ENCODE measurements at places on chromosomes 6 and 20. TPM values are rescaled to one million over a fixed set of nuclear protein-coding genes. Genes with fewer than 3 reads are reported as not detected.

PPP1R3G gene
- total RNA-seq: 0.19 TPM

TRAPPC3L gene
- total RNA-seq: 0.06 TPM

DNA sequence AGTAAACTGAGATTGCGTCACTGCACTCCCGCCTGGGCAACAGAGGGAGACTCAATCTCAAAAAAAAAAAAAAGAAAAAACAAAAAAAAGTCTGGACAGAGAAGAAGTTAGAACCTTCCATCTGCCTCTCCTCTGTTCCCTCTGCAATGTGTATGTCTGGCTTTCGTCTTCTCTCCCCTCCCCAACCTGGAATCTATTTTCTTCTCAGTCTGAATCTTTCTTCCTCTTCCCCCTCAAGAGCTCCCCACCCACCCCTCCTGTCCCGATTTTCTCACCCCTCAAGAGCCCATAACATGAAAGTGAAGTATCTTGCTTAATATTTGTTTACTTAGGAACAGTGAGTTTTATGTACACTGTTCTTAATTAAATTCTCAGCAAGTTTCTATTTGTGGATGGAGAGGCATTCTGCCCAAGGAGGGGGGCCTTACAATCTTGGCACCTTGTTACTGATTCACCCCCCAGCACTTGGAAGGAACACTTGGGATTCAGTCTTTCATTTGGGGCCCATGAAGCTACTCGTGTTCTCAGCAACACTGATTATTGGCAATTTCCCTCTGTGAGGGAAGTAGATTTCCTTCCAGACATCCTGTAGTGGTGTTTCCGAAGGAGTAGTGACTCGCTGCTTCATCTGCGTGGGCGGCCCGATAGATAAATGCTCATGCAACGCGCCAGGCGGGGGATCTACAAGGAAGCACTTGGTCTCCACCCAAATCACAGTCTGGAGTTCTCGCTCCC lies 69.3 kb upstream of the SRSF6 start:
- DNase-seq: no peak

DNA sequence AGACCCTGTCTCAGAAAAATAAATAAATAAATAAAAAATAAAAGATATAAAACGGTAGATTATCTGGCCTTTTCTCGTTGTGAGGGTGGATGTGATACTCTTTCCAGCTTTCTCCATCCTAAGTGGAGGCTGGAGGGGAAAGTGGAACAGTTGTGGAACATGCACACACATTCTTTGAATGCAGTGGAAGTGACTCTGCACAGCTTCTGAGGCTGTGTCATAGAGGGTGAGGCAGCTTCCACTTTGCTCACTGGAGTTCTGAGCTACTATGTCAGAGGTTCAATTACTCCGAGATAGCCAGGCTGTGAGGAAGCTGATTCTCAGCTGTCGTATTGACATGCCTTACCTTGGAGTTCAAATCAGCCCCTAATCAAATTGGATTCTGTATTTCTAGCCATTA lies 82.2 kb downstream of the CHMP4B start:
- no peak for DNase-seq

- no peak for DNase-seq
Measured at GRCh38 chr6:74657931-74658330, 547.9 kb downstream of the COL12A1 start.

DNA sequence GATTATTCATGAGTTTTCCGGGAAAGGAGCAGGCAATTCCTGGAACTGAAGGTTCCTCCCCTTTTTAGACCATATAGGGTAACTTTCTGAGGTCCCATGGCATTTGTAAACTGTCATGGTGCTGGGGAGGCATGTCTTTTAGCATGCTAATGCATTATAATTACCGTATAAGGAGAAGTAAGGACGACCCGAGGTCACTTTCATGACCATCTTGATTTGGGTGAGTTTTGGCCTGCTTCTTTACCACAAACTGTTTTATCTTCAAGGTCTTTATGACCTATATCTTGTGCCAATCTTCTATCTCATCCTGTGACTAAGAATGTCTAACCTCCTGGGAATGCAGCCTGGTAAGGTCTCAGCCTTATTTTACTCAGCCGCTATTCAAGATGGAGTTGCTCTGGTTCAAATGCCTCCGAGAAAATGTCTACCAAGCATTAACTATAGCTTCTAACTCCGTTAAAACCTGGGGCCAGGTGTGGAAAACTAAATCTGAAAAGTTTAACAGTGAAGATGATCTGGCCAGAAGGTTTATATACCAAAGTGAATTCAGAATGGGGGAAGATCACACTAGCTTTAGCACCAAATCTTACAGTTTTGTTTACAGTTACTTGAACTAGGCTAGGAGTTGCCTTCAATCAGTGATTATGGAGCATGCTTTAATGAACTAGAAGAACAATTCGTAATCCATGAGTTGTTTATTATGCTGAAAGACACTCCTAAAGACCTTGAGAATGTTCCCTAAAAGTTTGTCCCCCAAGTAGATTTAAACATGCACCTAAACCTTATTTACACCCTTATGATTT lies 80.0 kb upstream of the TOP1 start:
- no peak for DNase-seq

DNA sequence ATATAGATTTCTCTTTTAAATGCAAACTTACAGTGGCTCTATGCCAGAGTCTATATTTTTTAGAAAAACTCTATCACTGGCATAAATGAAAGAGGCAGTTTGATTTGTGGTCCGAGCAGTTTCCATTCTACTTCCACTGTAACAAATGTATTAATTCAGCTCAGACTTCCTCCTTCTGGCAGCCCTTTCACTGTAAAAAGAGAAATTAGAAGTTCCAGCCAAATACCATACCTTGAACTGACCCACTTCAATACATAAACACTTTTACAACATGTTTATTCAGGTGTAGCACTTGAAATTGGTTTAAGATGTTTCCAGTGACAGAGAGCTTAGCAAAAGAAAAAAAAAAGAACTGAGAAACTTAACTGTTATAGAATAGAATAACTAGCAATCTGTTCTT lies 99.3 kb downstream of the BMP5 start:
- no peak for DNase-seq

- DNase-seq: no peak
Measured at GRCh38 chr6:8904754-8905153, 469.4 kb upstream of the SLC35B3 start.

DNA sequence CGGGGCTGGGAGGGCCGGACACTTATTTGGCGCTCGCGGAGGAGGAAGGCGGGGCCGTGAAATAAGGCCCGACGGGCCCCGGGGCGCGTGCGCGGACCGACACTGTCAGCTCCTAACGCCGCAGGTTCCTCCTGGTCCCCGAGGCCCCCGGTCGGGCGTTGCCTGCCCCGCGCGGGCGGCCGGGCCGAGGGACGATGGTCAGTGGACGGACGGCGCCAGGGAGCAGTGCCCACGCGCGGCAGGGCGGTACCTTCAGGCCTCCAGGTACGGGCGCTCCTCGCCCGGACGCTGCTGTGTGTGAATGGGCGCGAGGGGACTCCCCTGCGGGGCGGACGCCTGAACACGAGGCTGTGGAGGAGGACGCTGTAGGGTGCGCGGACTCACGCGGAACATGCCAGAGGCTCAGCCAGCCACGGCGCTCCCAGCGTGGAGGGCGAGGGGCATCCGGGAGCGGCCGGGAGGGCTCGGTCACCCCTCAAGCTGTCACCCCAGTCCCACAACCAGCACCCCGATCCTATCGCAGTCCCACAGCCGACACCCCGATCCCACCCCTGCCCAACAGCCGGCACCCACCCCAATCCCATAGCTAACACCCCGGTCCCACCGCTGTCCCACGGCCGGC lies 339 bp upstream of the GMEB2 start:
- peak; percentile 95 for DNase-seq

DNA sequence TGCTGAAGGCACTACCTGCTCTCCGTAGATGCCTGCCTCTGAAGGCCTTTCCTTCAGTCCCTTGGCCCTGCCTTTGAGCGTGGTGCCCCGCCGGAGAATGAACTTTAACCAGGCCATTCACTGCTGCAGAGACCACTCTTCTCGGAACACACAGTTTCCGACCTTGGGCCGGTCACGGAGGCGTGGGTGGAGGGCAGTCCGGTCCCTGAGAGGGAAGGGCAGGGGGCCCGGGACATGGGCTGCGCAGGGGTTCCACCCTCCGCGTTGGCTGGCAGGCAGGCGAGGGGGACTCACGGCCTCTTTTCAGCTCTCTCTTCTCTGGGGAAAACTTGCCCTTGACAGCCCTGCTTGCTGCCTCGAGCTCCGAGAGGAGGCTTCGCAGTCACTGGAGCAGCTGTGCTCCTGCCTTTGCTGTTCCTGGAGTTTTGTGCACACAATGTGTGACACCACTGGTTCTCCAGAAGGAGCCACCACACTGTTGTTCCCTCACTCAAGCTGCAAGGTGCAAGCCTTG lies 187.8 kb downstream of the SMOC2 start:
- no peak for DNase-seq

DNA sequence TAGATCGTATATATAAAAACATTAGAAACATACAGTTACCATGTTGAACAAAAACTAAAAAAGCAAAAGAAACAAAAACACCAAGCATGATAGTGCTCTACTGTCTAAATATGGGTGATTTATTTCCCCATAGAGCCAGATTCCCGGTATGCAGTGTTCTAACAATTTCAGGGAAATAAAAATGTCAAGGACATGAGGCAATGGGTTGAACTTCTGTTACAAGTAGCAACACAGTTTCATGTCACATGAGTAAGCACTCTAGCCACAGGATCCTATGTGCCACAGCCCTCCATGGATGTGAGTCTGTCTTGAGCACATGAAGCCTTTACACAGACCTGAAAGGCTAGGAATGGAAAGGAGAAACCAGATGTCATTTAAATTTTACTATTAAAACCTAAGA lies 96.0 kb downstream of the MAP3K5 start:
- DNase-seq: no peak

GRCh38 chr6:154403788-154404187 lies 47.2 kb upstream of the IPCEF1 start:
- peak; percentile 48 for DNase-seq

- DNase-seq: no peak
Measured at GRCh38 chr6:160767647-160768019, 65.6 kb downstream of the PLG start.

All from SJSA1 (cell line).